ENCODE measurements at places on chromosomes 2 and 18.

DNA sequence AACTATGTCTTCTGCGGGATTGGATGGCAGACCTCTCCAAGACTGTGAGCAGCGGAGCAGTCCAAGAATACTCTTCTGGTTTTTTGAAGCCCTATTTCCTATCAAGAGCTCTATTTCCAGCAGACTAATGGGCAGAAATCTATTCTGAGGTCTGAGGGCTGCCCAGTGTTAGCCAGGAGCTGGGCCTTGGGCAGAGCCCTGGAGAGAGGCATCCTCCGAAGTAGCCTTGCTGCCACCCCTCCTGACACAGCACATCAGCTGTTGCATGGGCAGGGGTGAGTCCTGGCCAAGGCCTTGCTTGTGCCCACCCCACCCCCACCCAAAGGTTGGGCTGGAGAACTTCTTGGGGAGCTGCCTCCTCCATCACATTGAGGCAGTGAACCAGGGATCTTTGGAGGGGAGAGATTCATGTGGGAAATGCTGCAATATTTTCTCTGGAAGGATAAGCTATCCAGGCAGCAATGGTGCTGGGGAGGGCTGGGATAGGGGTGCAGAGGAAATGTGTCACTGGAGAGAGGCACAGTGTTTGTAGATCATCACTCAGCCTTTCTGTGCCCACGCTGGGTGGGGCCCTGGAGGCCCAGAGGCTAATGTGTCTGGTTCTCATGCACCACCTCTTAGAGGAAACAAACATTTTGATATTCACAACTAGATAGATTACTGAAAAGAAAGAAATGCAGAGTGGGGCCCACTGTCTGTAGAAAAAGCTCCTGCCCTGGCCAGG lies 104.7 kb downstream of the VSNL1 start:
- no peak for DNase-seq

DNA sequence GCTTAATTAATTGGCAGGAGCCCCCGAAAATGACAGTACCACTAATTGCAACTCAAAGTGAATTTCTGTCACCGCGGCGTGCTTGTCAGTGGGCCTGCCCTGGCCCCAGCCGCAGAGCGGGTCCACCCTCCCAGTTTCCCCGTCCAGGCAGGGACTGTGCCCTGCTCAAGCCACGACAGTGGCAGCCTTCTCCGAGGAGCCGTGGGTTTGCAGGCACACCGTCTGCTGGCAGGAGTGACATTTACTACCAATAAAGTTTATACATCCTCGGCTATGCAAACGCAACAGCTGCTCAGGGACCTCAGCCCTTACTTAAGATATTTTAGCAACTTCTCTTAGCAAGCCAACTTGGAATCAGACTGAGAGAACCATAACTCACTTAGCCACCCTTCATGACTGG lies 112.7 kb downstream of the GBX2 start:
- DNase-seq: no peak

GRCh38 chr2:20989404-20989803 lies 54.5 kb downstream of the APOB start:
- DNase-seq: no peak

GRCh38 chr18:32445846-32446245 lies 24.8 kb downstream of the GAREM1 start:
- DNase-seq: no peak

Data from spinal cord (tissue), 10 donors.